ENCODE measurements at places on chromosomes 5 and 9.

GRCh38 chr5:75089137-75089536 lies 36.8 kb upstream of the GCNT4 start:
- no peaks in the 10 kb centered on the region for H3K36me3 ChIP-seq
- no peaks in the 10 kb centered on the region for H3K27me3 ChIP-seq
- H3K4me3 ChIP-seq, result no peak overlapping the region
- DNase-seq, result no peak
- no peaks in the 10 kb centered on the region for H3K4me1 ChIP-seq

DNA sequence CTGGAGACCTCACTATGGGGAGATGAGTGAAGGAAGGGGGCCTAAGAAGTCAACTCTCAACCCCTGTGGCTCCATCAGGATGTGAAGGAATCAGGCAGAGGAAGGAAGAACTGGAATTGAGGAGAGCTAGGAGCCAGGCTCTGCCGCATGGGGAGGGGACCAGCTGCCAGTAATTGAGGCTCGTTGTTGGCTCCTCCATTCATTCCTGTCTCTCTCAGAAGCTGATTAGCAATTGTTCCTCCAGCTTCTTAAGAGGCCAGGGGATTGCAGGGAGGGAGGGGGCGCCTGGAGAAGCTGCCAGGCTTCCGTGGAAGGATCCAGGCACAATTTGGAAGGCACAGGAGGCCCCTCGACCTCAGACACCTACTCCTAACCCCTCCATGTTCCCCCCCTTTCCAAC lies 20.5 kb upstream of the TTLL11 start:
- H3K36me3 ChIP-seq, result no peaks in the 10 kb centered on the region
- no peak for DNase-seq
- H3K27me3 ChIP-seq, result no peaks in the 10 kb centered on the region
- H3K4me3 ChIP-seq, result no peak overlapping the region

DNA sequence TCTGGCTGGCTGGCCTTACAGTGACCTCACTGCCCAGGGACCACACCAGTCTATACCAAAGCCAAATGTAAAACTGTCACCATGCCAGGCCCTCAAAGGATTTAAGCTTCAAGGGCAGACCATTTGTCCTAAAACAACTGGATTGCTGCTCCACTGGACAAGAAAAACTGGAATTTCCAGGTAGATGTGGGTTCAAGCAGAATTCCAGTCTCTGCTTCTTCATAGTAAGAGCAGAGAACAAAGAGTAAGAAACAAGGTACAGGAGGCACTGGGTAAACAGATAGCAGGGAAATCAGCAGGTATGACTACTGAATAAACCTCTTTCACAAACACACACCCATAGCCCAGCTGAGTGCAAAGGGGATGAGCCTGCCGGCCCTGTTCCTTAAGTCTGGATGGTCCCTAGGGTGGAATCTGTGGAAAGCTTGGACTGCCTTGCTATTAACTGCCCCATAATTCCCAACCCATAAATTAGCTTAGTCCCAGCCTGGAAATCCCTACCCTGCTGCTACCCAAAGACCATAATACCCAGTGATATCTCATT lies 5.5 kb downstream of the B4GALT1 start:
- H3K4me1 ChIP-seq, result peaks cover 48% of the 10 kb centered on the region
- no peak for DNase-seq
- H3K27ac ChIP-seq, result no peak overlapping the region
- peaks cover 5% of the 10 kb centered on the region for H3K27me3 ChIP-seq

DNA sequence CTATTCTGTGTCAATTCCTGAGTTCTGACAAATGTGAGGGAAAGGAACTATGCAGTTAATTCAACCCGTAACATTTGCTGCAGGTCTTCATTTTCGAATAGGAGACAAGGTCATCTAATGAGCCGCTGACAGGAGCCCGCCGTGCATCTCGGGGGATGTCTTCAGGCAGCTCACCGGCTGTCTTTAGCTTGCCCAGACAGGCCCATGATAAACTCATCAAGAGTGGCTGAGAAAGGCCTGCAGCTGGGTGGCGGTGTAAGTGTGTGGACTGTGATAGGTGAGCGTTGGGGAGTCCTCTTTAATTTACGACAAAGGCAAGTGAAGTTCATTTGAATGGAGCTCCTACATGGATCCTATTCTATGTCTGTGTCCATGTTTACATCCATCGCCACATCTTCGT lies 190.5 kb downstream of the ADCY2 start:
- H3K27me3 ChIP-seq, result no peaks in the 10 kb centered on the region
- H3K27ac ChIP-seq, result no peak overlapping the region
- H3K36me3 ChIP-seq, result no peaks in the 10 kb centered on the region

GRCh38 chr9:96149533-96150280 lies 152.3 kb downstream of the HSD17B3 start:
- H3K4me3 ChIP-seq, result no peak overlapping the region
- H3K27ac ChIP-seq, result no peak overlapping the region
- no peaks in the 10 kb centered on the region for H3K36me3 ChIP-seq
- DNase-seq, result no peak
- no peaks in the 10 kb centered on the region for H3K4me1 ChIP-seq

GRCh38 chr5:76821136-76821535 lies 2.3 kb downstream of the F2RL1 start:
- no peak for DNase-seq
- peaks cover 33% of the 10 kb centered on the region for H3K27me3 ChIP-seq
- peaks cover 17% of the 10 kb centered on the region for H3K4me1 ChIP-seq
- H3K27ac ChIP-seq, result no peak overlapping the region
- no peaks in the 10 kb centered on the region for H3K36me3 ChIP-seq

DNA sequence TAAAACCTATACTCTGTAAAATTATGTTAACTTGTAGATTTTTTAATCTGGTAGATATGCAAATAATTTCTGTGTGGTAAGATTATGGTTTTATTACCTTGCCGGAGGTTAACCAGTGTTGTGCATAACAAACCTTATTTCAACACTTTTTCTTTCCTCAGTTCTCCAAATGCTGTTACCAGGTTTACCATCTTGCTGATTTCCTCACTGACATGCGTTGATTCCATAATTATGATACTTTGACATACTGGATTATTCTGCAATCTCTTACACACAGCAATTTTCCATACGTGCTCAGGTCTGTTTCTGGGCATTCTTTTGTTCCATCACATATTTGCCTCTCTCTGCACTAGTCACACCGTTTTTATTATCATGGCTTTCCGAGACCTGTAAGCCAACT lies 77.6 kb downstream of the TTC39B start:
- no peak overlapping the region for H3K4me3 ChIP-seq
- no peak overlapping the region for H3K27ac ChIP-seq
- H3K4me1 ChIP-seq, result no peaks in the 10 kb centered on the region

DNA sequence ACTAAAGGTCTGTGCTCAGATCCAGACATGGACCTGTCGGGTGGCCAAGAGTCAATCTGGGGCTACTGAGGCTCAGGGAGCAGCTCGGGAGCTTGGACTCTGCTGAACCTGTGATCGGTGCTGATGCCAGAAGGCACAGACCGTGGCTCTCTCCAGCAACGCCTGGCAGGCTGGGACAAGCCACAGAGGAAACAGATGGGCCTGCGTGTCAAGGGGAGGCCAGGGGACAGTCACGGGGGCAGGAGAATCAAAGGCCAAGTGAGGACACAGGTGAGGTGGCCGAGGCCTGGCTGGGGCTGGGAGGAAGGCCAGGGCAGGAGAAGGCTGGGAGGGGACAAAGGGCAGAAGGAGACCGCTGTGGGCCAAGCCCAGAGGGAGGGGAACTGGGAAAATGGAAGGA lies 43.4 kb downstream of the EPB41L4B start:
- H3K36me3 ChIP-seq, result no peaks in the 10 kb centered on the region
- peaks cover 4% of the 10 kb centered on the region for H3K4me1 ChIP-seq
- no peak overlapping the region for H3K27ac ChIP-seq
- H3K4me3 ChIP-seq, result no peak overlapping the region

- H3K27ac ChIP-seq, result no peak overlapping the region
- no peaks in the 10 kb centered on the region for H3K4me1 ChIP-seq
- peaks cover 17% of the 10 kb centered on the region for H3K36me3 ChIP-seq
- H3K27me3 ChIP-seq, result no peaks in the 10 kb centered on the region
Observed at GRCh38 chr9:103530934-103531333, 535.8 kb downstream of the CYLC2 start.

DNA sequence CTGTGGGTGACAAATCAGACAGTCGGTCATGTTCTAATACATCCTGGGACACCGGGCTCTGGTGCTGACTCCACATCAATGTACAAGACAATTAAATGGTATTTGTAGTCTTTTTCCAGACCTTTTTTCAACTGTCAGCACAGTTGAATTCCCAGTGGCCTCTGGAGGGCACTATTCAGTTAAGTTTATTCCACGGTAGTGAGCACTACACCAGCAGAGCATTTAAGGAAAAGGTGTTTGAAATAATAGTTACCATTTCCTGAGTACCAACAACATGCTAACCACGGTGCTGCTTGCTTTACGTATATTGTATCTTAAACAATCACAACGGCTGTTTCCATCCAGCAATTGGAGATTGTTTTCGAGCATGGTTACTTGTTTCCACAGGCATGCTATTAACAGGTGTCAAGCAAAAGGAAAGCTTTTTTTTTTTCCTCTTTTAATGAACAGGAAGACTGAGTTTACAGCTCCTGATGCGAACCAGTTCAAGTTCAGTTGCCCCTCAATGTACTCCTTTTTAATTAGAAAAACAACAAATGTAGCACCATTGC lies 186.7 kb downstream of the PDZD2 start:
- H3K36me3 ChIP-seq, result no peaks in the 10 kb centered on the region
- H3K27me3 ChIP-seq, result no peaks in the 10 kb centered on the region
- peak; percentile 89 for DNase-seq
- no peaks in the 10 kb centered on the region for H3K4me1 ChIP-seq
- H3K27ac ChIP-seq, result peak overlapping the region; percentile 53
- no peak overlapping the region for H3K4me3 ChIP-seq

DNA sequence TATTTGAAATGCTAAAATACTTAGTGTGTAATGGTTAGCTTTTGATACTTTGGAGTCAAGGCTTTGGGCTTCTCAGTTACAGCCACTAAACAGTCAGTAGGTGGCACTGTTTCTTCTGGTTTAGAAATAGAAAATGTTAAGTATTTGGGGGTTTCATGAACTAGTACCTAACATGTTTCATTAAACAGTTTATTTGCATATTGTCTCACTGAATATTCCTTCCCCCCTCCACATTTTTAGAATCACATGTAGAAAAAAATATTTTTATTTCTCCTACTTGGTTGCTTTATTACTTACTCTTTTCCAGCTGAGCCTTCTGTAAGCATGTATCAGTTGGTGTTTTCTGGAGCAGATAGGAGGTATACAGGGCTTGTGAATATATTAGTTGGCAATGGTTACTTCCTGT lies 48.0 kb downstream of the IPO11 start:
- peak; percentile 84 for DNase-seq
- H3K27ac ChIP-seq, result no peak overlapping the region
- no peak overlapping the region for H3K4me3 ChIP-seq
- H3K27me3 ChIP-seq, result no peaks in the 10 kb centered on the region

GRCh38 chr5:122076669-122077365 lies 1.2 kb downstream of the LOX start:
- H3K27me3 ChIP-seq, result peaks cover 40% of the 10 kb centered on the region
- peak; percentile 88 for DNase-seq
- H3K36me3 ChIP-seq, result no peaks in the 10 kb centered on the region
- peak overlapping the region; percentile 74 for H3K4me3 ChIP-seq
- no peak overlapping the region for H3K27ac ChIP-seq
- H3K4me1 ChIP-seq, result peaks cover 12% of the 10 kb centered on the region

- H3K27me3 ChIP-seq, result no peaks in the 10 kb centered on the region
- H3K36me3 ChIP-seq, result peaks cover 15% of the 10 kb centered on the region
- H3K4me1 ChIP-seq, result peaks cover 47% of the 10 kb centered on the region
- peak overlapping the region; percentile 81 for H3K27ac ChIP-seq
- DNase-seq, result no peak
Observed at GRCh38 chr5:80238778-80239679, 16.8 kb downstream of the SERINC5 start.

DNA sequence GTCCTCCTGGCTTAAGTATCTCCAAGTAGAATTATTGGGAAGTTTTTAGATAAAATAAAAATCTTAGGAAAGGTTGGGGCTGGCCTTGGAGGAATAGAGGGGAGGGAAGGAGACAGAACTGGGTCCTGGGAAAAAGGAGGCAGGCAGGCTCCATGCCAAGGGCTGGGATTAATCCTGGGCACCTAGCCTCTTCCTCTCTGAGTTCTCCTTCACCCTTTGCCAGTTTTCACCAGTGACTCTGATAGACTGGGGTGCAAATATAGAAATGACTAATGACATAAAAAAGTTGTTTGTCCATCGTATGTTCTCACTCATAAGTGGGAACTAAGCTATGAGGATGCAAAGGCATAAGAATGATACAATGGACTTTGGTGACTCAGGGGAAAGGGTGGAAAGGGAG lies 81.9 kb downstream of the RMI1 start:
- DNase-seq, result no peak
- no peak overlapping the region for H3K27ac ChIP-seq
- no peak overlapping the region for H3K4me3 ChIP-seq
- no peaks in the 10 kb centered on the region for H3K27me3 ChIP-seq

DNA sequence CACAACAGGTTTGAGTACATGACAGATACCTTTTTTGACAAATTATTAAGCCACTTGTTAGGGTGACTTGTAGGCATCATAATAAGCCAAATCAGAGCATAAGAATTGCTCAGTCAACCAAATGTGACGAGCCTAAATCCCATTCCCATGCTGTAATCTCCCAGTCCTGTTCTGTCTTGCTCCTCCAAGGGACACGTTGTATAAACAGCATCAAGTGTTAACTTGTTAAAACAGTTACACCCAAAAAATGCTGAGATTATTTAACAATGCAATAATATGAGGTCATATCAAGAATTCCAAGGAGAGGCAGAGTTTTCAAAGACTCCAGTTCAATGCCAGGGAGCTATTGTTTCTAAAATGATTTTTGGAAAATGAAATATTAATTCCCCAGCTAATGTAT lies 76.2 kb downstream of the SH3TC2 start:
- no peaks in the 10 kb centered on the region for H3K36me3 ChIP-seq
- no peaks in the 10 kb centered on the region for H3K27me3 ChIP-seq
- peaks cover 15% of the 10 kb centered on the region for H3K4me1 ChIP-seq
- no peak overlapping the region for H3K4me3 ChIP-seq
- no peak overlapping the region for H3K27ac ChIP-seq
- DNase-seq, result no peak

DNA sequence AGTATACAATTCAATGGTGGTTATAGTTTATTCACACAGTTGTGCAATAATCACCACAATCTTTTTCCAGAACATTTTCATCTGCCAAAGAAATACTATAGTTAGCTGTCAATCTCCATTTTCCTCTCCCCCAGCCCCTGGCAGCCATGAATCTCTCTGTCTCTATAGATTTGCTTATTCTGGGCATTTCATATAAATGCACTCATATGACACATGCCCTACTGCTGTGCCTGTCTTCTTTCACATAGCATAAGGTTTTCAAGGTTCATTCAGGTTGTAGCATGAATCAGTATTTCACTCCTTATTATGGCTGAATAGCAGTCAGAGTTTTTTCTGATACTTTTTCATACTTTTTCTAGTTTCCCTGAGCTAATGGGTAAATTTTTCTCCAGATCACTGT lies 127.6 kb downstream of the HSPA4 start:
- H3K27ac ChIP-seq, result no peak overlapping the region
- no peaks in the 10 kb centered on the region for H3K4me1 ChIP-seq
- no peak overlapping the region for H3K4me3 ChIP-seq
- DNase-seq, result no peak
- H3K36me3 ChIP-seq, result no peaks in the 10 kb centered on the region

- no peaks in the 10 kb centered on the region for H3K27me3 ChIP-seq
- no peaks in the 10 kb centered on the region for H3K36me3 ChIP-seq
- H3K4me3 ChIP-seq, result no peak overlapping the region
- H3K27ac ChIP-seq, result no peak overlapping the region
- H3K4me1 ChIP-seq, result no peaks in the 10 kb centered on the region
Observed at GRCh38 chr9:112075009-112075378, 100.1 kb downstream of the SUSD1 start.

- H3K4me1 ChIP-seq, result no peaks in the 10 kb centered on the region
- no peaks in the 10 kb centered on the region for H3K36me3 ChIP-seq
- no peak overlapping the region for H3K4me3 ChIP-seq
- no peaks in the 10 kb centered on the region for H3K27me3 ChIP-seq
- no peak overlapping the region for H3K27ac ChIP-seq
- DNase-seq, result no peak
Observed at GRCh38 chr5:10892147-10892910, 131.3 kb upstream of the DAP start.
